Cortex of kidney (tissue), 1 donor: ENCODE measurements at places on chromosomes 2 and 18.

DNA sequence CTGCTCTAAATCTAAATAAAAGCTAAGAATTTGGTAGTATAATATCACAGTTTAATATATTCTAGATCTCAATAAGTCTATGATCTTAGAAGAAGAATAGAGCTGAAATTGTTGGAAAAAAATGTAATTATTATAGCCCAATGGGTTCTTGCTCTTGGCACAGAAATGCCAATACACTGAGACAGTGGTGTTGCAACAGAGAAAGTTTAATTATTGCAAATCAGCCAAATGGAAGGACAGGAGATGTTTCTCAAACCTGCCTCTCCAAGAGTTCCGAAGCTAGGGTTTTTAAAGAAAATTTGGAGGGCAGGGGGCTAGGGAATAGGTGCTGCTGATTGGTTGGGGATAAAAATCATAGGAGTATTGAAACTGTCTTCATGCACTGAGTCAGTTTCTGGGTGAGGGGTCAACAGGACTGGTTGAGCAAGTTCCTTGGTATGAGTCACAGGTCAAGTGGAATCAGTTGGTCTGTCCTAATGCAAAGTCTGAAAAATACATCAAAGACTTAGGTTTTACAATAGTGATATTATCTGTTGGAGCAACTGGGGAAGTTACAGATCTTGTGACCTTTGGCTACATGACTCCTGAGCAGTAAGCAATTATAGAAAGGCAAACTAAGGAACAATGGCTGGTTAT is 228.6 kb downstream of the CD226 start:
- no peak for DNase-seq

- DNase-seq = no peak
Measured at GRCh38 chr2:10171006-10171800, 48.7 kb downstream of the RRM2 start.

DNA sequence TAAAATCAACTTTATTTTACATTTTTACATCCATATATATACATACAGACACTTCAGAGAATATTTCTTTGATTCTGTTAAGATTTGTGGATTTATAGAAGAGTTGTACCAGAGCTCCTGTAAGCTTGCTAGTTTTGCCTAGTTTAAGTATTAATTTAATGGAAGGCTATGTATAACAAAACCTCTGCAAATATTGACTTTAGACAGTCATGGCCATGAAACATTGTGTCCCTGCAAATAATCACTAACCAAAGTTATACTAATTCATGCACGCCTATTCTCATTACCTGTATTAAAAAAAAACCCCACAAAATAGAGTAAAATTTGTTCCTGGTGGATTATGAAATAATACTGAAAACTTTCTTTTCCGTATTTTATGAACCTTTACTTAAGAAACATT is 379.3 kb downstream of the CTNNA2 start:
- no peak for DNase-seq

GRCh38 chr2:236176417-236176816 is 8.2 kb upstream of the GBX2 start:
- DNase-seq = no peak

- DNase-seq = no peak
Measured at GRCh38 chr2:174035981-174036742, 71.0 kb upstream of the SP3 start.

- DNase-seq = no peak
Measured at GRCh38 chr2:188610827-188611226, 319.2 kb downstream of the GULP1 start.

DNA sequence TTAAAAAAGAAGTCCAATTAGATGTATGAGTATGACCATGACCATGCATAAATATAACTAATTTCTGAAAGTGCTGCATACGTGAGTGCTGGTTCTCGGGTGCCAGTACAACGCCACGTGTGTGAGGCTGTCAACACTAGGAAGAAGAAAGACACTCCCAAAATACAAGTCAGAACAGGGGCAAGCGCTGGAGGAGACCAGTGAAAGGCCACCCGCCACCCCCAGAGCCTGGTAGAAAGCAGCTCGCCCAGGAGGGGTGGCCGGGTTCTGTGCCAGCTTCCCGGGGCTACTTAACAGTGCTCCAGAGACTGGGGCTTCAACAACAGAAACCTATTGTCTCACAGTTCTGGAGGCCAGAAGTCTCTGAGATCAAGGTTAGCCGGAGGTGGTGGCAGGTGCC is 147.6 kb downstream of the RTP5 start:
- DNase-seq = no peak

- DNase-seq = no peak
Measured at GRCh38 chr18:30302181-30302580, 740.4 kb downstream of the DSC3 start.

- no peak for DNase-seq
Measured at GRCh38 chr2:233179848-233180366, 71.6 kb upstream of the ATG16L1 start.

DNA sequence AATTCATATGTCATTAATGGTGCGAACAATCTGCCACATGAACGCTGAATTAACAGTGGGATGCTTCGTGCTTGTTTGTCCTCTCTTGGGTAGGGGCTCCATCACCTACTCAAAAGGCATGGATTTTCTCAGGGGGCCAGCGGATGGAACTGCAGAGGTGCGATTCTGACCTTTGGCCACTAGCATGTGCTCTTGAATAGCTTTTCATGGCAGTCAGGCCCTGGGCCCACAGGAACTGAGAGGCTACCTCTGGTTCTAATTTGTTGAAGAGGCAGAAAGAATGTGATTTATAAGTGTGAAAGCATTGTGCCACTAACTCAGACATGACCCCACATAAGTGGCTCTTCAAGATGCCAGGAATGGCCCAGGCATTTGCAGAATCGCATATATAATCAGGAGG is 283.2 kb downstream of the INSIG2 start:
- DNase-seq = no peak

GRCh38 chr2:169715379-169716237 is 18.0 kb upstream of the KLHL23 start:
- no peak for DNase-seq

- no peak for DNase-seq
Measured at GRCh38 chr2:122077771-122078170, 322.3 kb downstream of the TSN start.

- no peak for DNase-seq
Measured at GRCh38 chr2:105544591-105545377, 145.9 kb upstream of the FHL2 start.

- no peak for DNase-seq
Measured at GRCh38 chr2:237692601-237693290, 65.4 kb downstream of the LRRFIP1 start.

- DNase-seq = no peak
Measured at GRCh38 chr2:21814588-21815149, 690.9 kb downstream of the TDRD15 start.

DNA sequence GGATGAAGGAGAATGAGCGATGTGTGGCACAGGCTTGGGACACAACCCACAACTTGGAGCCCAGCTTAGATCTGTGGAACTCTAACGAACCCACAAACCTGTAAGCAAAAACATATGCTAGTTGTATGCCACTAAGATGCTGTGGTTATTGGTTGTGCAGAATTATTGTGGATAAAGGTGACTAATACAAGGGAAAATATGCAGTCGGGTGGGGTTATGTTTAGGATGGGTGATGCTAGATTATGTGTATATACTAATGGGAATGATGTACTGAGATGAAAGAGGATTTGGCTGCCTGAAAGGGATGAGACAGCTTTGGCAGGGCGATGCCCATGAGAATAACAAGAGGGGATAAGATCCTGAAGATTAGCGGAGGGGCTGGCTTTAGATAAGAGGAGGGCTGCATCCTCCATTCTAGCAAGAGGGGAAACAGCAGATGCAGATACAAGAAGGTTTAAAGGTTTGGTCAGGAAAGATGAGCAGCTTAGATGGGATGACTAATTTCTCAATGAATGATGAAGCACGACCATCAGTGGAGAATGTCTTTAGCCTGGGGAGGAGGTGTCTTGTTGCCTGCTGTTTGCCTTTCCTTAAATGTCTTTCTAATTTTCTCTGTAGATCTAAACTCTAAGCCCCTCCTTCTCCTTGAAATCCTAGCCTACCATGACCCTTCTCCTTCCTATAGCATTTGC is 49.6 kb downstream of the GALNT14 start:
- no peak for DNase-seq

GRCh38 chr18:25503567-25504081 is 151.7 kb upstream of the ZNF521 start:
- no peak for DNase-seq

DNA sequence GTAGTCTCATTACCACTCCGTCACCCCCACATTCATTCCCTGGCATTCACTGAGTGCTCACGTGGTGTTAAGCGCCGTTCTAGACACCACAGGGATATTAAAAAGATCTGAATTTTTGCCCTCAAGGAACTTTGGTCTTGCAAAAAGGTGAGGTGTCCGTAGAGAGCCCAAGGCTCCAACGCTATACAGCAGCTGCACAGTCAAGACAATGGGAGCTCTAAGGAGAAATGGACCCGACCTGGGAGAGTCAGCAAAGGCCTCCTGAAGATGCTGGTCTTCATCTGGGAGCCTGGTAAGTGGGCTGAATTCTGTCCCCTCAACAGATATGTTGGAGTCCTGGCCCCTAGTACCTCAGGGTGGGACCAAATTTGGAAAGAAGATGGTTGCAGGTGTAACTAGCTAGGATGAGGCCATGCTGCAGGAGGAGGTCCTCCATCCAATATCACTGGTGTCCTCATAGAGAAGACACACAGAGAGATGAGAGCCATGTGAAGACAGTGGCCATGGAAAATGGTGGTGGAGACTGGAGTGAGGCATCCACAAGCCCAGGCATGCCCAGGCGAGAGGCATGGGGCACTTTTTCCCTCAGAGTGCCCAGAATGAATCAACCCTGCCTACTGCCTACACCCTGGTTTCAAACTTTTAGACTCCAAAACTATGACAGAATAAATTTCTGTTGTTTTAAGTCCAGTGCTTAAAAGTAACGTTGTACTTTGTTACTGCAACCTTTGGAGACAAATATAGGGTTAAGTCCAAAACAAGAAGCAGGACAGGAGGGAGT is 247.3 kb downstream of the TTC32 start:
- no peak for DNase-seq

DNA sequence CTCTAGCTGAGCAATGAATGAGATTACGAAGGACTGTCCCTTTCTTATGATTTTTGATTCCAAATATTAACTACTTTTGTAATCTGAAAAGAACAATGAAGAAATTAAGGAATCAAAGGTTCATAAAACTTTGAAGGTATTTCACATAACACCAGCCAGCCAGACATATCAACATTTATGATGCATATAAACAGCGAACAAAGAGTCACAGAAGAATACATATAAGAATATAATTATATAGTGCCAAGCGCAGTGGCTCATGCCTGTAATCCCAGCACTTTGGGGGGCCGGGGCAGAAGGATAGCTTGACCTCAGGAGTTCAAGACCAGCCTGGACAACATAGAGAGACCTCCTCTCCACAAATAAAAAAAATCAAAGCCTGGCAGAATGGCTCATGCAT is 34.1 kb downstream of the PIAS2 start:
- DNase-seq = no peak

GRCh38 chr2:183057333-183057985 is 19.2 kb upstream of the NCKAP1 start:
- no peak for DNase-seq

DNA sequence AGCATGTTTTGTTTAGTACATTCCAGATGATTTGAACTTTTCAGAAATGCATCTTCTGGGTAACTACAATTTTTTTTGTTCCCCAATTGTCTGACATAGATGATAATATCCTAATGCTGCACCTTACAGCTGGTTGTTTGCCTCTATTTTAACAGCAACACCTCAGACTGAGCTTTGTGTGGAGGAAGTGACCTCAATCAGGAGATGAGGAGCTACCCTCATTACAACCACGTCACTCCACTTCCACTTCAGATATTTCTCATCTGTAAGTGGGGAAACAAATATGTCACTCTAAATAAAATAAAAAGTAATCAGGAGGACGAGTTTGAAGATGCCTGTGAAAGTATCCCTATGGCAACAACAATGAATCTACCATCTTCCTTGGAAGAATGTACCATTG is 12.1 kb upstream of the SRSF7 start:
- no peak for DNase-seq

DNA sequence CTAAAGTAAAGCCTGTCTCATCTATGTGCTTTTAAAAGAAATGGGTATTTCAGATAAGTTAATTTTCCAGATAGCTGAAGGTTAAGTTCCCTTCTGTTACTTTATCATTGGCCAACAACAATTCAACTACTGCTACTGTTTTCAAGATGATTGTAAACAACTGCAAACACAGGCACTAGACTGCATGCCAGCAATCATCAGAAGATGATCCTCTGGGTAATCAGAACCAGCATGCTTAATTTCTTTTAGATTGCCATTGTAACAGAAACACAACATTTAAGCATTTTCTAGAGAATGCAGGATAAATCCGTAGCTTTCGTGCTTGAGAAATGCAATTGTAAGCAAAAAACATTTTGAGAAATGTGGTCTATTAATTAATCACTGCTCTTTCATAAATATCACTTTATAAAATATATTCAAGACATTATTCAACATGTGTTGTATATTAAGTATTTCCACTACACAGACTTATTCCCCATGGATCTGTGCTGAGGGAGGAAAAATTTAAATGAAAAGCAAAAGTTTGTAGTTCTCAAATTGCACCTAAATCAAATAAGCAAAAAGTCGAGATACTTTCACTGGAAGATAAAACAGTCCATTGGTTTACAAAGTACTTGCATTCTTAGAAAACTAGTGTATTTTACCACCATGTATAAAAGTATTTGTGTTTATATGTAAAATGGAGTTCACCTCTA is 133.7 kb downstream of the ATL2 start:
- DNase-seq = no peak

DNA sequence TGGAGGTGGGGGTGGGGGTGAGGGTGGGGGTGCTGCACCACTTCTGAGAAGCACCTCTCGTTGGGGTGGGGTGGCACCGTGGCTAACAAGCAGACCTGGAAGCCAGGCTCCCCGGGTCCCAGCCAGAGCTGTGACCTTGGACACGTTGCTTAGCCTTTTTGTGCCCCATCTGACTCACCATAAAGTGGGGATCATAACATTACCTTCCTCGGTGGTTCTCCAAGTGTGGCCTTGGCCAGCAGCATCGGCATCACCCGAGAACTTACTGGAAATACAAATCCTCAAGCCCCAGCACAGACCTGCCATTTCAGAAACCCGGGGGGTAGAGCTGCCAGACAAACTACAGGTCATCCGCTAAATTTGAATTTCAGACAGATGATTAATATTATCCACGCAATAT is 58.7 kb upstream of the SLC66A3 start:
- no peak for DNase-seq

- DNase-seq = no peak
Measured at GRCh38 chr2:111975819-111976218, 77.4 kb downstream of the MERTK start.

- DNase-seq = no peak
Measured at GRCh38 chr2:237072067-237072931, 13.4 kb upstream of the COPS8 start.

GRCh38 chr2:2931318-2932075 is 446.1 kb downstream of the EIPR1 start:
- DNase-seq = no peak

GRCh38 chr18:76450452-76451395 is 44.3 kb downstream of the ZNF516 start:
- DNase-seq = no peak
